Smooth muscle cell of the coronary artery (primary cell): ENCODE measurements at places on chromosomes 5 and 9. TPM values are rescaled to one million over a fixed set of nuclear protein-coding genes. Genes with fewer than 3 reads are reported as not detected.

The SPATA31C1 gene
- not detected in 2 replicates for total RNA-seq

The CCL27 gene
- total RNA-seq: 0.47 TPM in 1 of 2 replicates, not detected in the other

The ARL10 gene
- 7.3 and 11.9 TPM in 2 replicates for total RNA-seq

The ANKRD31 gene
- total RNA-seq: 0.08 and 0.12 TPM in 2 replicates

The TBCA gene
- total RNA-seq: 64.0 and 121 TPM in 2 replicates

The HACD4 gene
- 1.4 and 2.6 TPM in 2 replicates for total RNA-seq

The FBXW11 gene
- 76.5 and 82.8 TPM in 2 replicates for total RNA-seq

The PPP2R2B gene
- not detected in 2 replicates for total RNA-seq

The CNTNAP3 gene
- 0.12 and 5.6 TPM in 2 replicates for total RNA-seq

The IFNA21 gene
- not detected in 2 replicates for total RNA-seq

The SLC35D2 gene
- total RNA-seq: 8.1 and 12.8 TPM in 2 replicates

The GALNT10 gene
- 36.0 and 93.7 TPM in 2 replicates for total RNA-seq

The LPAR1 gene
- total RNA-seq: 26.2 and 105 TPM in 2 replicates

The THOC3 gene
- 22.1 and 26.8 TPM in 2 replicates for total RNA-seq

The TAF11L10 gene
- not detected in 2 replicates for total RNA-seq

The LCN9 gene
- total RNA-seq: not detected in 2 replicates

The FAM169A gene
- under 0.01 and 0.60 TPM in 2 replicates for total RNA-seq

The TICAM2 gene
- 0.94 and 1.4 TPM in 2 replicates for total RNA-seq

The RAPGEF1 gene
- 11.0 and 16.8 TPM in 2 replicates for total RNA-seq

The NXNL2 gene
- total RNA-seq: 0.23 and 0.45 TPM in 2 replicates

The ZNG1E gene
- 43.4 and 47.6 TPM in 2 replicates for total RNA-seq

The PGM5 gene
- 2.3 and 44.2 TPM in 2 replicates for total RNA-seq
